CD4-positive, alpha-beta T cell treated with Interleukin-10 for 1 hour (primary cell): ENCODE measurements at places on chromosomes 11 and 22.

- DNase-seq: no peak
These were observed 2.7 kb upstream of the DPP3 start for GRCh38 chr11:66477263-66478201.

GRCh38 chr11:8369592-8370205 is 106.0 kb upstream of the LMO1 start:
- DNase-seq: no peak

- no peak for DNase-seq
These were observed 390.6 kb downstream of the DYNC2H1 start for GRCh38 chr11:103499710-103500340.

DNA sequence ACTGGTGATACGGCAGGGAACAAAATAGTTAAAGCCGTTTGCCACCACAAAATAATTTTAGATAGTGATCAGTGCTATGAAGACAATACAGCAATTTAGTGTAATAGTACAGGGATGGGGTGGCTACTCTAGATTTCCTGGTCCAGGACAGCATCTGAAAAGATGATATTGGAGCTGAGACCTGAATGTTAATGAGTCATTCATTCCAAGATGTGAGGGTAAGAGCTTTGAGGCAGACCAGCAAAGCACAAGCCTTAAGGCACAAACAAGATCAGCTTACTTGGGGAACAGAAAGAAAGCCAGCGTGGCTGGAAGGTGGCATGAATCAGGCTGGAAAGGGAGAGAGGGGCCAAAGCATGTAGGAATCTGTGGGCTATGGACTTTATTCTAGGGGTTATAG is 132.3 kb downstream of the TRIM44 start:
- DNase-seq: no peak
